ENCODE measurements at places on chromosomes 2 and 18.
A peak's percentile ranks its signal among the peaks of the same experiment; 100 is the strongest.

- no peak for DNase-seq
Measured at GRCh38 chr18:49212819-49213218, 247.6 kb downstream of the DYM start.

- peak; percentile 63 for DNase-seq
Measured at GRCh38 chr2:96522304-96523203, 14.0 kb upstream of the ARID5A start.

DNA sequence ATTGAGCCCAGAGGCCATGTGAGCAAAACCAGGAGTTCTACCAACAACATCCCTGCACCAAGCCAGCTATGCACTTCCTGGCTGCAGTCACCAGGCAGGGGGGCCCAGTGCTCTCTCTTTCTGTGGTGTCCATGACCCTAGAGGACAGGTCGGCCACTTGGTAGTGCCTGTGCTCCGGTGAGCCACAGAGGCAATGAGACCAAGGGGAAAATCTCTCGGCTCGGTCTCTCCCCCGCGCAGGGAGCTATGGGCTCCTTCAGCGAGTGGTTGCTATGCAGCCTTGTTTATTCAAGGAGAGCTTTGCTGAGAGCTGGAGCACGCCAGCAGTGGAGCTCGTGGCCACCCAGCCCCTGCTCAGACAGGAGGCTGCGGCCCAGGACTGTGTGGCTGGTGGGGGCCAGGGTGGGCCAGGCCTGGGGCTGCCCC is at the start of gene TOGARAM2:
Gene TOGARAM2 (plus strand): TSS at position 283 of the 426 bp plus-strand sequence. CDS start 13,537 bp downstream, outside the sequence.
- no peak for DNase-seq

DNA sequence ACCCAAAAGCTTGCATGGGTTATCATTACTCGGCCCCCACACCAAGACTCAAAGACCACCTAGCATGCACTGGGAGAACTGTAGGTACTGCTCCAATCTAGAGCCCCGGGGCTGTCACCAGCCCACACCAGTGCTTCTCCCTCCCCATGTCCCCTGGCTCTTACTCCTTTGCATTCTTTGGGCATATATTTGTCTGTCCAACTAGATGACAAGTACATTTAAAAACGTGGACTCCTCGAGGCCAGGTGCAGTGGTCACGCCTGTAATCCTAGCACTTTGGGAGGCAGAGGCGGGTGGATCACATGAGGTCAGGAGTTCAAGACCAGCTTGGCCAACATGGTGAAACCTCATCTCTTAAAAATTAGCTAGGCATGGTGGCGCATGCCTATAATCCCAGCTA is 7.8 kb downstream of the AFG3L2 start:
- no peak for DNase-seq

GRCh38 chr18:80033181-80034067 is 810 bp upstream of the RBFA start:
- no peak for DNase-seq

DNA sequence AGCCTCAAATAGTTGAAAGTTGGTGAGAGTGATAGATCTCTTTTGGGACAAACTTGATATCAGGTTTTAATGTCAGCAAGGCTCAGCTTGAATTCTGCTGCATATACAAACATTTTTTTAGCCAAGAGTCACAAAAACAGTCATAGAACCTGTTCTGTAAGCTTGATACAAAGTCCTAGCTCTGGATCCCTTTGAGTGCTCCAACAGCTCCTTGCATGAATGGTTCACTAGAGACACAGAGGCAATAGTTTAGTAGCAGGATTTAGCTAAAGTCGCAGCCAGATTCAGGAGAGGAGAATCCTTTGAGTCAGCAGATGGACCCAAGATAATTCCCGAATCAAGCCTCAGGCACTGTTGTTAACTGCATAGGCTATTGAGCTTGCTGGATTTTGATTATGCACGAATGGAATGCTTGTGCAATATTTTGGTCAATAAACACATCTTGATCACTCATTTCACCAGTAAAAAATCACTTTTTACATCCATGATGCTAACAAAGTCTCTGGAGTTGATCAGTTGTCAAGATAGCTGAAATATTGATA is 148.6 kb downstream of the KLHL14 start:
- no peak for DNase-seq

- DNase-seq, result peak; percentile 94
Measured at GRCh38 chr2:61536572-61537276, 1.4 kb downstream of the XPO1 start.

GRCh38 chr2:26274058-26274613 is 29.4 kb downstream of the HADHB start:
- DNase-seq, result no peak

DNA sequence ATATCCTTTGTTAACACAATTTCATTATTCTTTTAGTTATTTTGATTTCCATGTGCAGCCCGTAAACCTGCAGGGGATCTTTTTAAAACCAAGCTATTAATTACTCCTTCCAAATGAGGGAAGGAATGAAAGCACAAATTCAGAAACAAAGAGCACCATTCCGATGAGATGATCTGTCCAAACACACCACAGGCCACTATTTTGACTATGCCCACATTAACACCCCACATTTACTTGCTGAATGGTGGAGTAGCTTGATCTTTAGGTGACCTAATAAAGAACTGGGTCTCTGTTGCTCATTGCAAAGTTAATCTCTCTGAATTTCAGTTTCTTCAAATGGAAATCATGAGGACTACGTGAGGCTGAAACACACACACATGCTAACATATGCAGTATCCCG is 218.0 kb downstream of the IRS1 start:
- no peak for DNase-seq

- DNase-seq, result no peak
Measured at GRCh38 chr2:213422211-213422610, 137.9 kb downstream of the SPAG16 start.

DNA sequence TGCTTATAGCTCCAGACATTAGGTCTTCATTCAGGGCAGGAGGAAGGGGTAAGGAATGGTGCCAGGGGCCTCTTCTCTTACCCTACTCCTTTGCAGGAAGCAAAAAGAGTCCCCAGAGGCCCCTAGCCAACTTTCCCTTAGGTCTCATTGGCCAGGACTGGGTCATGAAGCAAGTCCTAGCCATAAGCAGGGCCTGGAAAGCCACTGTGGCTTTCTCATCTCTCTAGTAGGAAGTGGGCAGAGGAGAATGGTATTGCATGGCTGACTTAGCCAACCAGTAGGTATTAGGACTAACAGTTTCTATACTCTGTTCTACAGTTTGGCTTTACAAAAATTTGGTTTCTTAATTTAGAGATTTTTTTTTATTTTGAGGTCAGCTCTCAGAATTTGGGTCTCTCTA is 4.8 kb downstream of the FAM228A start:
- no peak for DNase-seq

- no peak for DNase-seq
Measured at GRCh38 chr2:226440127-226440918, 359.3 kb downstream of the IRS1 start.

GRCh38 chr2:112195167-112195766 is 57.1 kb downstream of the FBLN7 start:
- no peak for DNase-seq

DNA sequence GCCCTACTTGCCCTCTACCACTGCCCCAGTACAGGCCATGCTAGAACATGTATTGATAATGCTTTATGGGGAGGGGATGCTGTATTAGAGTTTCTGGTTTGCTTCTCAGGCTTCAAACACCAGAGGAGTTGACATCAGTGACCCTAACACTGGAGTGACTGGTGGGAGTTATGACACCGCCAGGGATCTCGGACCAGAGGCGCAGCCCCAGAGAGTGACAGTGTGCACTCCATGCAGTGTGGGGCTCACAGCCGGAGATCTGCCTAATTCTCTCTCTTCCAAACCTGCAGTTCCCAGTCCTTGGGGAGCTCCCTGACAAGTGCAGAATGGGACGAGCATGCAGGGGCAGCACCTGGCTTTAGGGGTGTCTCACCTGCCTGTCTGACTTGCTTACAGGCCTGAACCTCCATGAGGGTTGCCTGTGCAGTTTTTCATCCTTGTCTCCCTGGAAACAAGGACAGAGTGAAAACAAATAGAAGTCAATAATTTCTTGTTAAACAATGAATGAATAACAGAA is 244.9 kb upstream of the MYT1L start:
- no peak for DNase-seq

- no peak for DNase-seq
Measured at GRCh38 chr18:52000435-52000834, 339.6 kb upstream of the DCC start.

DNA sequence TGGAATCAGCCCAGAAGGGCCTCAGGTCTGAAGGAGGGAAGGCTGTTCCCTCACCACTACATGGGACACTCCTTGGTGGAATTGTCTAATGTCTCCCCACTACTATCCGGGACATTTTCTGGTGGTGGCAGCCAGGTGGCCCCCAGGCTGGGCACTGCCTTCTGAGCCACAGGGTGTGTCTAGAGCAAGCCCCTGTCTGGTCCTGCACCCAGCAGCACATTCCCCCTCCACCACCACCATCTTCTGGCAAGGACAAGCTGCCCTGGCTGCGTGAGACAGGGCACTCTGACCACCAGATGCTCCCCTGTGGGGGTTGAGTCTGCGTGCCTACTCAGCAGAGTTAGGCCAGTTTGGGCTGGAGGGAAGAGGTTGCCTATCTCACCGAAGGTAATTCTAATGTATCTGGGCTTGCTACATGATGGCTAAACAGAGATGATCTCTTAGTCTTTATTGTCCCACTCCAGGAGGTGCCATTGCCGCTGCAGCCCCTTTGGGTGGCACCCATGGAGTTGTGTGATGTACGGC is 106.3 kb downstream of the PLB1 start:
- no peak for DNase-seq

DNA sequence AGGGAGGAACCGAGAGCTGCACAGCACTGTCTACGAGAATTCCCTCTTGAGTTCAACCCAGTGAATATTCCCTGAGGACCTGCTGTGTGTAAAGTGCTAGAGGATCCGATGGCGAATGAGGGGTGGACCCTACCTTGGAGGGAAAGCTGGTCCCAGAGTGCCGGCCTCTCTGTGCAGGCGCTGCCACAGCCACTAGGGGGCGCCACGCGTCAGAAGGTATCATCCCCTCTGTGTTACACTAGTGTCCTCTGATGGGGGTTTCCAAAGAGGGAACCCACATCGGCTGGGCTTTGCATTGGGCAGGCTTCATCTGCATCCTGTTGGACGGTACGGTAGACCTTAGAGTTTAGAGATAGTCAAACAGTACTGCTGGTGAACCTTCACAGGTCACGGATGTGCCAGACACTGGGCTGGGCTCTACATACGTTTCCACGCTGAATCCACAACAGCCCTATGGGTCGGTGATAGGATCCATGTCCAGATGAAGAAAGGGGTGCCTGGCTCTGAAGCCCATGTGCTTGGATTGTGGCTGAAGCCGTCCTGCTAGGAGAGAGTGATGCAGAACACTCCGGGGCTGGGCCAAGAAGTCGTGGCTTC is 39.0 kb downstream of the COA5 start:
- DNase-seq, result peak; percentile 40

DNA sequence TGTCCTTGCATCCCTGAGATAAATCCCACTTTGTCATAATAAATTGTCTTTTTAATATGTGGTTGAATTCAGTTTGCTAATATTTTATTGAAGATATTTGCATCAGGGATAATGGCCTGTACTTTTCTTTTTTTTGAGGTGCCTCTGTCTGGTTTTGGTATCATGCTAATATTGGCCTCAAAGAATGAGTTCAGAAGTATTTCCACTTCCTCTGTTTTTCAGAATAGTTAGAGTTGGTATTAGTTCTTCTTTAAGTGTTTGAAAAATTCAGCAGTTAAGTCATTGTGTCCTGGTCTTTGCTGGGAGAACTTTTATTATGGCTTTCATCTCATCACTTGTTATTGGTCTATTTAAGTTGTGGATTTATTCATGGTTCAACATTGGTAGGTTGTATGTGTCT is 464.1 kb upstream of the CRIM1 start:
- DNase-seq, result no peak
